ENCODE measurements at places on chromosomes 3 and 15.

DNA sequence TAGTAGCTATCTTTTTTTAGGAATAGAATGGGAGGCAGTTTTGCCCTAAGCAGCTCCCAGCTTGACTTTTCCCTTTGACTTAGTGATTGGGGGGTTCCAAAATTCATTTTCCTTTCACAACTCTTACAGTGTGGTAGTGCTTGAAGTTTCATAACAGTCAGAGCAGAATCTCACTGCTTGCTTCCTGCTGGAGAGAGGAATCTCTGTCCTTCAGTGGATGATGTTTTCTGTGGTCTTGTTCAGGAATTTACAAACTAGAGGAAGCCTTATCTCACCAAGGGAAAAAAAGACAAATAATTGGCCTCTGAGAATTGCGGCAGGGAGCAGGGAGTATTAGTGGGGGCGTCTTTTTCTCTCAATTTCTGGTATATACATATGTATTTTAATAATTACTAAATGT lies 326.6 kb upstream of the C2CD4B start:
- no peak for DNase-seq

- no peak for DNase-seq
These were observed 7.7 kb downstream of the CLDN11 start for GRCh38 chr3:170426240-170426797.

GRCh38 chr3:24290596-24290995 lies 204.1 kb downstream of the THRB start:
- peak; percentile 25 for DNase-seq

GRCh38 chr15:90062023-90062442 lies 40.2 kb downstream of the IDH2 start:
- DNase-seq: no peak

DNA sequence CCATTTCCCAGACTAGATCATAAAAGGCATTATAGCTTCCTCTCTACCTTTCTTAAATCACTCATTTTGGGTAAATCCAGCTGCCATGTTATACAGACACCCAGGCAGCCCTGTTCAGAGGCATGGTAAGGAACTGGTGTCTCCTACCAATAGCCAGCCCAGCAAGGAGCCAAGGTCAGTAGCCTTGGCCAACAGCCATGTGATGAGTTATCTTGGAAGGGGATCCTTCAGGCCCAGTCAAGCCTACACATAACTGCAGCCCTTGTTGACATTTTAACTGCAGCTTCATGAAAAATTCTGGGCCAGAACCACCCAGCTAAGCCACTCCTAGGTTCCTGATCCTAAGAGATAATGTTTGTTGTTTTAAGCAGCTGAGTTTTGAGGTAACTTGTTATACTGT lies 29.0 kb upstream of the ZMAT3 start:
- DNase-seq: peak; percentile 47

GRCh38 chr3:188788621-188789081 lies 383.1 kb upstream of the TPRG1 start:
- DNase-seq: no peak

DNA sequence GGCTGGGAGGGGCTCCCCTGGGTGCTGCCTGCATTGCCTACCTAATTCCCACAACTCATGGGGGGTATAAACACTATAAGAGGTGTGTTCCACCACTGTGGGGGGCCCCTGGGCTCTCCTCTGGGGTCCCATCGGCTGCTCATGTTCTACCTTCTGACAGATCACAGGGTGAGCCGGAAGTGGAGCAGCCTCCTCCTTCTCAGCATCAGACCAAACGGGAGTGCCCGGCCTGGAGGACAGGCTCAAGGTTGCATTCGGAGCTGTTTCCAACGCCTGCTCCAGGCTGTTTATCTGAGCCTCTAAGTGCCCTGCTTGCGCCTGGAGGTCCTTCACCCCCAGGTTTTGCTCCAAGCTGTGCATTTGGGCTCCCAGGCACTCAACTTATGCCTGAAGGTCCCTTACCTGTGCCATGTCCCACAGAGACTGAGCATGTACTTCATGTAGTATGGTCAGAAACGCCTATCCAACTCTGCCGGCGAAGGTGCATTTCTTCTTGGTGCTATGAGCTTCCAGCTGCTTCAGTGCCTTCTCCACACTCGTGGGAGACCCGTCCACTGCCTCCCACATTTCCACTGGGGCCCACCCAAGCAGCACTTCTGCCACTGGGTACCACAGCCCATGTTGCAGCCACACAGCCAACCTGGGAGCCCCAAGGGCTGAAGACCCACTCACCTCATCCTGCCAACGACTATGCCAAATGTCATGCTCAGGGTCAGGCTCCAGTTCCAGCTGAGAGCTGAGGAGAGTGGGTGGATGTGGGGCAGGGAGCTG lies 232.1 kb downstream of the IGSF11 start:
- DNase-seq: no peak

DNA sequence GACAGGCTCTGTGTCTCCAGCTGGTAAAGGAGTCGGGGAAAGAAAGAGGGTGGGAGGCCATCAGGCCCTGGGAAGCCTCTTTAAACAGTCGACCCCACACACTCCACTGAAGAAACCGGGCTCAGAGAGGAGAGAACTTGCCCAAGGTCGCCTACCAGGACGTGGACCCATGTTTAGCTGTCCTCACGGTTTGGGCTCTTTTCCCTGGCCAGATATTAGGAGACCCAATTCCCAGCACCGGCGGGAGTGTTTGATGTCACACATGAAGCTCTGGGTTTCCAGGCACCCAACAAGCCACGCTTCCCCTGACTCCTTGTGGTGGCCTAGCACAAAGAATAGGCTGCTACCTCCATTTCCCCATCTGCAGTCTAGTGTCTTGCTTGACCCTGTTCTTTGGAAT lies 52.2 kb upstream of the GRIP2 start:
- no peak for DNase-seq

GRCh38 chr15:63488398-63488960 lies 15.9 kb upstream of the USP3 start:
- DNase-seq: no peak

DNA sequence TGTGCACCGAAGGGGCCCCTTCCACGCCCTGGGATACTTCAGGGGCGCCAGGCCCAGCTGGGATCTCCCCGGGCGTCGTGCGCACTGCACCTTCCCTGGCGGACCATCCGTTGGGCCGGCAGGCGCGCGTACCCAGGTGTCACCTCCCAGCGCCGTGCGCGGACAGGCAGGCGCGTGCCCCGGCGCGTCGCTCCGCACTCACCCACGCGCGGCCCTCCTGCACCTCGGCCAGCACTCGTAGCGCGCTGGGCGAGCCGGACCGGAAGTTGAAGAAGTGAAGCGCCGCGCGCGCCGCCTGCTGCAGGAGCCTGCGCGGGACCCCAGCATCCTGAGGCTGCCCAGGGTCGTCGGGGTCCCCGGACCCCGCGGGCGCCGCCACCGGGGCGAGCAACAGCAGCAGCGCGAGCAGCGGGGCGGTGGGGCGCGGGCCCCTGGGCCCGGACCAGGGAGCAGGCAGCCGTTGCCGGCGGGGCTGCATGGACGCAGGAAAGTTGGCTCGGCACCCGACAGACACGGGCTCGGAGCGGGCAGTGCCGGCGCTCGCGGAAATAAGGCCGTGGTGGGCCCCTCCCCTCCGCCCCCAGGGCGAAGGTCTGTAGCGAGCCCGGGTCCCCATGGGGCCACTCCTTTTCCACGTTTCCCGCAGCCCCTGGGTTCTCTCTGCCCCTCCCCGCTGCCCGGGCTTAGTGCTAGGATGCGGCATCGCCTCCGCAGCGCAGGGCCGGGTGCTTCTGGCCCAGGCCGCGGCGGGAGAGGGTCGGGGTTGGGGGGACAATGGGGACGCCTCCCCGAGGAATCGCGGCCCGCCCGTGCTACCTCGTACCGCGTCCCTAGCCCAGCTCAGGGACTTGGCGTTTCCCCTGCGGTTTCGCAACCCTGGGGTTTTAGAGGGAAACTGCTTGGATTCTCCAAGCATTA lies at the start of gene RARRES1:
Gene RARRES1 (minus strand): TSS at position 520 of the 918 bp plus-strand sequence. CDS start 42 bp downstream, at position 478.
- peak; percentile 32 for DNase-seq

DNA sequence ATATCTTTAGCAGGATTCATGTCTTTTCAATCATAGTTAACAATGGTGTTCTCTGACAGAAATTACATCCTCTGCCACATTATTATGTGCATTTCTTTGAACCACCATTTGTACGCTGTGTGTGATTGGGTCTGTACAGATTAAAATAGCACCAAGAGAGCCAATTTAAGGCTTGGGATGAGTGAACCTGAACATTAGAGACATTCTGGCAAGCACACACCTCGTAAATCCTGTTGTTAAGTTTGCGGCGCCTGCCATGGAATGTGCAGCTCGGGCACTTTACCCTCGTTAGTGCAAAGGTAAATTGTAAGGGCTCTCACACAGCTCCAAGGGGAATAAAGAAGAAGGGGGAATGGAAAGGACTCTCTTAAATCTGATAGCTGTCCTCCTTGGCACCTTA lies 482.4 kb upstream of the DPPA4 start:
- no peak for DNase-seq

DNA sequence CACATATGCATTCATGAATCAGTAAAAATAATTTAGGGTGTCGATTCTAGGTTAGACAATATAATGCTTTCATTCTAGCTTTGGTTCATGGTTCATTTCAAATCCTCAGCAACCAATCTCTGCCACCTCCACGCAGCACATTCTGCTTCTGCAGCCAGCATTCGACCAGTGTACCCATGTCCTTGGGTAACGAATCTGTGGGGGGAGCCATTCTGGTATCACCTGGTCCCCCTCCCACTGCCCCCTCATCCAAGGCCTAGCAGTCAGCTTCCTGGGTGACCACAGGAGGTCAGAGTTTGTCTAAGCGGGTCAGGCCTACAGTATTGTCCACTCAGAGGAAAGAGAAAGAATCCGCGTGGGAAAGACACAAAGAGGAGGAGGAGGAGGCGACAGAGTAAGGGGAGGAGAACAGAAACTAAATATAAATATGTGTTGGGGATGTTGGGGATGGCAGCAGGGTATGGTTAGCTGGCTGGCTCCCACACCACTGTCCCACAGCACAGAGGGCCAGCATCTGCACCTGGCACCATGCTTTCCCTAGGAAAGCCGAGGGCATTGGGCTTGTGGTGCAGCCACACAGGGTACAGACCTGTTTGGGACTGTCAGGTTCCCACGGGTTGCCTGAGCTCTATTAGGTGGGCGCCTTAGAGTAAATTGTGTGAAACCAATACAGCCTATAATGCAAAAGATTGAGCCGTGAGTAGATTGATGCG lies 12.1 kb downstream of the PAK6 start:
- no peak for DNase-seq

GRCh38 chr3:136366289-136366688 lies 116.1 kb downstream of the PCCB start:
- no peak for DNase-seq

- peak; percentile 38 for DNase-seq
These were observed 766.8 kb downstream of the TBL1XR1 start for GRCh38 chr3:176430244-176431037.

GRCh38 chr15:100663086-100663914 lies 60.9 kb downstream of the ASB7 start:
- peak; percentile 14 for DNase-seq

- peak; percentile 71 for DNase-seq
These were observed 39.7 kb downstream of the SPATA12 start for GRCh38 chr3:57100046-57100695.

DNA sequence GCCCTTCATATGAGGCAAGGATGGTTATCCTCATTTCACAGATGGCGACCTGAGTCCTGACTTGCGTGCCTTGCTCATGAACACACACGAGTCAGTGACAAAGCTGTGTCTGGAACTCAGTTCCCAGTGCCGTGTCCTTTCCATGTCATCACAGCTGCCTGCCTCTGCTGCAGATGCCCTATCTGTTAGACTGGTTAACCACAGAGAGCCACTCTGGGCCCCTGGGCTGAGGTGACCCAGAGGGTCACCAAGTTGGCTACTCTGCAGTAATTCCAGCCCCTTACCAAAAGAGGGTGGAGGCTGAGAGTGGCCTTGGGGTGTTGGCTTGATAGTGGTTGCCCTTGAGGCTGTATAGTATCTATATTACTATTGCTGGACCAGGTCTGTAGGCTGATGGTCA lies 41.0 kb downstream of the RAB11A start:
- no peak for DNase-seq

- DNase-seq: no peak
These were observed 60.5 kb downstream of the XXYLT1 start for GRCh38 chr3:195210266-195210973.

DNA sequence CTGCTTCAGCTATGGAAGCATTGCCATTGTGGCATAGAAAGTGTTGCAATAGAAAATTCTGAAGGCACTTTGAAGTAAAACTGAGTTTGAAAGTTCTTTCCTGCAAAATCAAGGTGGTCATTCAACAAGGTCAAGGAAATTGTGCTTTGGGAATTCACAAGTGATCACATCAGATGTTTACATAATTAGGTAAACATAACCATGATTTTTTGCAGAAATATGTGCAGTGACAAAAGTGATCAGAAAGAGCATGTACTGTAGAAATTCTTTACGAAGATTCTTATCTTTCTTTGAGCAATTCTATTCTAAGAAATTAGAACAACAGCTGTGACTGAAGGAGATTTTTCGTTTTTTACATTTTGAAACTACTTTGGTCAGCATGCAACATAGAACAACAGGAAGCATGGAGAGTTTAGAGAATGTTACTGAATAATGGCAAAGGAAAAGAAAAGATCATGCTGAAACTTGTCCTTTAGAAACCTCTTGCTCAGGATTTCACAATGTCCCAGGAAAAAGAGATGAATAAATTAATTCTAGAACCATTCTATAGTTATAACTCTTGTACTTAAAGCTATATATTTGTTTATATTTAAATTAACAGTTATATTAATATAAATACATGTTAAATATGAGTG lies 643.4 kb upstream of the ARPP21 start:
- DNase-seq: no peak

- DNase-seq: no peak
These were observed 58.9 kb downstream of the LRRFIP2 start for GRCh38 chr3:37115446-37115845.

DNA sequence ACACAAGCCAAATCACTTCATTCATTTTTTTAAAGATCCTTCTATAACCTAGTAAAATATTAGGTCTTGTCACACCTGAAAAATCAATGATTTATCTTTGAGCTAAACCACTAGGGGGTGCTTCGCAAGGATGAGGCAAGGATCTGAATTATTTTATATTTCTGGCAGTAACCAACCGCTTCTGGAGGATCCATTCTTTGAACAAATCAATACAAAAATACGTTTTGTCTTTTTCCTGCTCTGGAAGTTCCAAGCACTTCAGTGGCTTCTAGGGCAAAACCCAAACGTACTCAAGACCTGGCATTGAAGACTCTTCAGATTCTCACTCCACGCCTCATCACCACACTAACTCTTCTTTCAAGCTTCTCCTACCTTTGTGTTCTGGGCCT lies 486 bp downstream of the LSG1 start:
- DNase-seq: peak; percentile 58

- DNase-seq: no peak
These were observed 67.2 kb downstream of the RPL39L start for GRCh38 chr3:187072102-187072501.

GRCh38 chr3:179297971-179298725 lies 24.7 kb upstream of the ZNF639 start:
- no peak for DNase-seq
